ENCODE measurements at places on chromosomes 11 and 22.

GRCh38 chr22:37545703-37546436 lies 14.4 kb upstream of the CDC42EP1 start:
- DNase-seq: peak; percentile 95

DNA sequence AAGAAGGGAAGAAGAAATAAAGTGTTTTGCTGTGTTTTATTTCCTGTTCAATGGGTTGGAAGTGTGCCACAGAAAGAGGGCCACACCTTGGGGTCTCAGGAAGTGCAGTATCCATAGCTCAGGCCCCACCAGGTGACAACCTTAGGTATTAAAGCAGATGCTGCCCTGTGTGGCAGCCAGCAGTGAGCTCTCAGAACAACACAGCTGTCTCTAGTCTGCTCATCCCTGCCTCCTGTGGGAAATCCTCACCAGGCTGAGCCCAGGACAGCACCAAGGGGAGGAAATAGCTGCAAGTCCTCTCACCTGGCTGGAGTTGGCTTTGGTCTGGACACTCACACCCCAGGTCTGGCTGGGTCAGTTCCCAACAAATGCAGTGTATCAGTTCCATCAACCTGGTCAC lies 25.1 kb downstream of the ARL14EP start:
- DNase-seq: no peak

DNA sequence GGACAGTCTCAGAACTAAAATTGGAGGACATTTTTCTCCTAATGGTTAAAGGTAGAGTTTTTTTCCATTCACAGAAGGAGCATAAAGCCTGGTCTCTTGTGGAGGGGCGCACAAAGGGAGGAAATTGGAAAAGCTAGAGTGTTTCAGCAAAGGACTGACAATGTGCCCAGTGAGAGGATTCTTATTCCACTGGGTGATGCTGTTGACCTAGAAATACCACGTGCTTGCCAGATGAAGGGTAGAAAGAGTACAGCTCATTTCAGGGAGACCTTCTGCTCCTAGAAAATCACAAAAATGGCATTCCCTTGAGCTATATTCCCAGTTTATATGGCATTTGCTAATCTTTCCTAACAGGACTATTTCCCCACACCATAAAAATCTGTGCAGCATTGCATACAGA lies 21.1 kb downstream of the MS4A6E start:
- DNase-seq: no peak

DNA sequence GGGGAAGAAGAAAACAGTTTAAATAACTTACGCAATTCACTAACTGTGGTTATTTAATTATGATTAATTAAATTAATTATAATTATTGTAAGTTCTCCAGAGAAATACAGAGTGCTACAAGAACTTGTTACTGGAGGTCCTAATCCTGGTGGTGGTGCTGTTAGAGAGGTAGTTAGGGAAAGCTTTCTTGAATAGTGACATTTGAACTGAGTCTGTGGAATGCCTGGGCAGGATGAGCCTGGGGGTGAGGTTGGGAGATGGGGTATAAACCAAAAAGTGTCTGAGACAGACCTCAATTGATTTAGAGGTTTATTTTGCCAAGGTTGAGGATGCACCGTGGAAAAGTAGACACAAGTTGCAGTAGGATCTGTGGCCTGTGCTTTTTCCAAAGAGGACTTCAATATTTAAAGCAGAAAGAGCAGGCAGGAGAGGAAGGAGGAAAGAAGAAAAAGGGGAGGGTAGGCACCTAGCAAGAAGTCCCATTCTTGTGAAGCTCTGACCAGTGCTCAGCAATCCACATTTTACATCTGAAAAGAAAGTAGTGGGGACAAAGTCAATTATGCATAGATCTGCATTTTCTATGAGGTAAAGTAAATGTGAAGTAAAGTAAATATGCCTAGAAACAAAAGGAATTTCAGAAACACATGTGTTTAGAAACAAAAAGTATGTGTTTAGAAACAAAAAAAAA lies 4.4 kb upstream of the ZNF202 start:
- no peak for DNase-seq

- no peak for DNase-seq
These were observed 5.1 kb upstream of the SEZ6L start for GRCh38 chr22:26164174-26164573.

DNA sequence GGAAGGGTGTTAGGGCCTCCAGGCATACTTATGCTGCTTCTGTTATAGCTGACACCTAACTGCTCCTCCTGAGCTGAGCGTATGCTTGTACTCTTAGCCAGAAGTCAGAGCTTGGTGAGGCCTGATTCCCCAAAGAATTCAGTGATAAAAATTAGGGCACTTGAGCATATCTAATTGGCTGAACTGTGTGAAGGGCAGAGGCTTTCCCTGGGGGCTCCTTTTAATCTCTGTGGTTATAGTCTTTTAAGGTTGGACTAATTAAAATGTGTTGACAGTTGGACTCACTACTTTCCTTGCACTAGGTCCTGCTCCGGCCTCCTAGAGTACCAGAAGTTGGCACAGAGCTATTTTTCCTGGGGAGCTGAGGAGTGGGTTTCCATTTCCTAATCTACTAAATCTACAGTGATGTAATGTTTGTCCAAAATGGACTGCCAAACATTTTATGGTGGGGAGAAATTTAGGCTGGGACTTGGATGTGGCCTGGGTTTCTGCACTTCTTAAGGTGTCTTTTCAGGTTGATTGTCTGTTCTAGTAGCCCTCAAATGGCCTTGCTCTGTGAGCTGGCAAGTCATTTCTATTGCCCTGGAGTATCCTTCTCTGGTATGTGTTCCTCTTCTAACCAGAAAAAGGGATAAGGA lies 18.4 kb downstream of the STIM1 start:
- DNase-seq: no peak

DNA sequence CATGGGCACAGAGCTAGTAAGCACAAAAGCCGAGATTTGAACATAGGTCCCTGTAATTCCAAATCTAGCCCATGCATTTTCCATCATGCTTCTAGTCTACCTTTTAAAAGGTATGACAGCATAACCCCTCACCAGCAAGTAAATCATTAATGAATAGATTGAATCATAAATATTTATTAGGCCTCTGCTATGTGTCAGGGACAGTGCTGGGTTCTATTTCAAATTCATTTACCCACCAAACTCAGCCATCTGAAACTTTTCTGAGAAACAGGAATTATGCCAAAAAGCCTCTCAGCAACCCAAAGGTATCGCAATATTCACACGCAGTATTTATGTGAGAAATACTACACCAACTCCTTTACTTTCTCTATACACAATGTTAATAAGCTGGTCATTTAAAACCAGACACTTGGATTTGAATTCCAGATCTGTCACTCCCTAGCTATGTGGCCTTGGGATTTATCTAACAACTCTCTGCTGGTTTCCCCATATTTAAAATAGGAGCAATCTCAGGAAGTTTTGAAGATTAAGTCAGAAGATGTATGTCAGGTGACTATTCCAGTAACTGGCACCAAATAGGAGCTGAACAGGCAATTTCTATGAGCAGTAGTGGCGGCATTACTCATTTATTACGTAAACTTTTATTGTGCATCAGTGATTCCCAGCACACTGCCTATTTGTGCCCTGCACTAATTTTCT lies 191.4 kb downstream of the TENM4 start:
- no peak for DNase-seq

DNA sequence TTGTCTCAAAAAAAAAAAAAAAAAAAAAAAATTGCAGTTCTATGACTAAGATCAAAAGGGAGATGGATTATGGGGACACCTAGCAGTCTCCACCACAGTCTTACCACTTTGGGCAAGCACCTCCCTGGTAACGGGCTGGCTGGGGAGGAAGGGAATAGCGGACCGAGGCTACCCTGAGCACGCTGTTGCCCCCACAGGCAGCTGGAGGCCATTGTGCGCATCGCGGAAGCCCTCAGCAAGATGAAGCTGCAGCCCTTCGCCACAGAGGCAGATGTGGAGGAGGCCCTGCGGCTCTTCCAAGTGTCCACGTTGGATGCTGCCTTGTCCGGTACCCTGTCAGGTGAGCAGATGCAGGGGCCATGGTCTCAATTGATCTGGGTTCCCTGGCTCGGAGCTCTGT lies 21.2 kb downstream of the MCM5 start:
- DNase-seq: no peak

GRCh38 chr22:46515208-46516111 lies 22.0 kb downstream of the CELSR1 start:
- DNase-seq: no peak

GRCh38 chr22:45602824-45603595 lies 68.6 kb upstream of the ATXN10 start:
- DNase-seq: no peak

DNA sequence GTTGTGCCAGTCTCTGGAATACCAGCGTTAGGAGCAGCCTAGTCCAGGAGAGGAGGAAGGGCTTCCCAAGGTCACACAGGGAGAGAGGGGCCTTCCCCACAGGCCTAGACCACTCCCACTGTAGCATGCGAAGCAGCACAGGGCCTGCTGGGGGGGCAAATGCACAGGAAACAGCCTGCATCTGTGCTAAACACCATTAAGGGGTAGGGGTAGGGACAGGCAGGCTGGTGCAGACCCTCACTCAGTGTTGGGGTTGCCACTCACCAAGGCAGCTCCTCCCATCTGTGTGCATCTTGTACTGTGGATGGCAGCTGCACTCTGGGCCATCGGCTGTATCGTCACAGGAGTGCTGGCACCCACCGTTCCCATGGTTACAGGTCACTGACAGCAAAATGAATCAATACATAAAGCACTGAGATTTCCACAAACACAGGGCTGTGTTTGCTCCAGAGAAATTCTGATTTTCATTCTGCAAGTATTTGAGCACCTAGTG lies 24.9 kb downstream of the SCUBE2 start:
- no peak for DNase-seq

Measured in heart right ventricle (tissue), 16 donors.